ENCODE measurements at places on chromosomes 7 and 10.

DNA sequence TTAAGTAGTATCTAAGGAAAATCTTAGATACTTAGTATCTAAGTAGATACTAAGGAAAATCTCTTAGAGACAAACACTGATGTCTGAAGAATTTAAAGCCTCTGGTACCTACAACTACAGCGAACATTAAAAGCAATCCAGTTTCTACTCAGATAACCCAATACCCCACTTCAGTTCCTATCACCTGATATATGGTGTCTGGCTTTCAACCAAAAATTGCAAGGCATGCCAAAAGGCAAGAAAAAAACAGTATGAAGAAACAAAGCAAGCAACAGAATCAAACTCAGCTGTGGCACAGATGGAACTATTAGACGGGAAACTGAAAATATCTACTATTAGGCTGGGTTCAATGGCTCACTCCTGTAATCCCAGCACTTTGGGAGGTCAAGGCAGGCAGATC lies 31.1 kb downstream of the ARHGAP12 start:
- DNase-seq, result no peak

- DNase-seq, result no peak
Measured at GRCh38 chr10:95333997-95334804, 43.4 kb upstream of the PDLIM1 start.

DNA sequence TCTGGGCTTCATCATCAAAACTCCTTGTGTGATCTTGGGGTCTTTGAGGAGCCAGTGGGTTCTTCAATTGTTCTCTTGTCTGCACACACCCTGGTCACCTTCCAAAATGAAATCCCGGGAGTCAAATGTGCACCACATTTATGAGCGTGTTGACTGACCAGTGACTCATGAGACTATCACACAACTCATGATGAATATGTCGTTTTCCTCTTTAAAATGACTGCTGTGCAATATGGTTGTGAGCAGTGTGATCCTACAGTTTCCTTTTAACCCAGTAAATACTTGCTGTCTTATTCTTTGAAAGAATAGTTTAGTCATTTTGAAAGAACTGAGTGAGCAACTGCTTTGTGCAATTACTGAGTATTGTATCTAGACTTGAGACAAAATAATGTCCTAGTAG lies 149.2 kb downstream of the DYNC1I1 start:
- no peak for DNase-seq

GRCh38 chr10:97407211-97407951 lies 6.2 kb upstream of the RRP12 start:
- peak; percentile 37 for DNase-seq

DNA sequence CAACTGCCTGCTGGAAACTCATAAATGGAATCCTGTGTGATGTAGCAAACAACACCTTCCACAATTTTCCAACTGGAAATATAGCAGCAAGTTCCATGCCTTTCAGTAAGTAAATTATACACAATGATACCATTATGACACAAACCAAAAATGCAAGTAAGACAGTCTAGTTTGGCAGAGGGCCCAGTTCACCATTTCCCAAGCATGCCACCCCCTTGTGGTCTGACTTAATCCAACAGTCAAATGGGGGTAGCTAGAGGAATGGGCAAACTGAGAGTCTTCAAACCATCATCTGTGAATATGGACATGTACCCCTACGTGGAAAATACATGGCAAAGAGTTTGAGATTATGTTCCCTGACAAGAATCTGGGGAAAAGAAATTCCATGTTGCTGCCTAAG lies 137.6 kb upstream of the VWC2 start:
- no peak for DNase-seq

DNA sequence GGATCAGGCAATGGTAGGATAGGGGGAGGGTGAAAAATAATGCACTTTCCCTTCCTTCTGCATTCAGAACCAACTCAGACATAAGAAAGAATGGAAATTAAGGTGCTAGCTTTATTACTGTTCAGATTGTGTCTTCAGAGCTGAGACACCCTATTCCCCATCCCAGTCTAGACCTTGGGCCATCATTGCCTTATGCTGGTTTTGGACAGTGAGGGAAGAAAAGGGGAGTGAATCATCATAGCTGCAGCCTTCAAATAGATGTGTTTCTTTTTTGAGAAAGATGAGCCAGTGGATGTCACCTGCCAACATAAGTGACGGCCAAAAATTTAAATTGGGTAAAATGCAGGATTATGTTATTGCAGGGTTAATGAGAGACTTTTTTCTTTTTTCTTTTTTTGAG lies 27.0 kb upstream of the TOMM7 start:
- no peak for DNase-seq

GRCh38 chr7:103031024-103031423 lies 43.6 kb downstream of the FBXL13 start:
- no peak for DNase-seq

DNA sequence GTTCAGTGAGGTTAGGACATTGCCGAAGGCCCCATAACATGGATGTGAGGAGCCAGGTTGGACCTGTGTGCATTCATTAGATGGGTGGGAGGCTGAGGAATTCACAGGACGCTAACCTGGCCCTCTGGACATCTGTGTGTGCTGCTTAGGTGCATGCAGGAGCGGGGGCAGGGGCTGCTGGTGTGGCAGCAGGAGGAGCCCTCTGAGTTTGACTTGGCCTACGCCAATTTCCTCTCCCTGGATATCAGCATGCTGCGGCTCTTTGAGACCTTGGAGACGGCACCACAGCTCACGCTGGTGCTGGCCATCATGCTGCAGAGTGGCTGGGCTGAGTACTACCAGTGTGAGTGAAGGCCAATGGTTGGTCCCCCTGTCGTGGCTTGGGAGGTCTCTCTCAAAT lies 34.5 kb upstream of the MMD2 start:
- DNase-seq, result no peak

DNA sequence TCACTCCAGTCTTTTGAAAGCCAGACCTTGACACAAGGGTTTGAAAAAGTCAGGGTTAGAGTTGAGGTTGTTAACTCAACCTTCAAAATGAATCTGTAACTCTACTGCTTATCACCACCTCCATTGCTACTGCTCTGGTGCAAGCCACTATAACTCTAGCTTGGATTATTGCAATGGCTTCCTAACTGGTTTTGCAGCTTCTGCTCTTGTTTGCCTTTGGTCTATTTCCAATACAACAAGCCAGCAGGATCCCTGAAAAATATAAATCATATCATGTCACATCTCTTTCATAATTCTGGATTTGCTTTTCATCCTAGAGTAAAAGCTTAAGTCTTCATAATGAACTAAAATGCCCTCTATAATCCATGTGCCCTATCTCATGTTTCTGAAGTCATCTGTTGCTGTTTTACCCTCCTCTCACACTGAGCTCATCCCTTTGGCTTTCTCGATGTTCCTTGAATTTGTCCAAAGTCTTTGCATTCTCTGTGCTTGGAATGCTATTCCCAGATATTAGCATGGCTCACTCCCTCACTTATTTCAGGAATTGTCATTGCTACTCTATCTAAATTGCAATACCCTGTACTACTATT lies 10.9 kb downstream of the TAS2R60 start:
- DNase-seq, result no peak

Data from activated CD4-positive, alpha-beta T cell treated with anti-CD3 and anti-CD28 coated beads for 1 hour (primary cell).